H1 (cell line): ENCODE measurements at places on chromosomes 16 and 17. TPM values are rescaled to one million over a fixed set of nuclear protein-coding genes. Genes with fewer than 3 reads are reported as not detected.

DNA sequence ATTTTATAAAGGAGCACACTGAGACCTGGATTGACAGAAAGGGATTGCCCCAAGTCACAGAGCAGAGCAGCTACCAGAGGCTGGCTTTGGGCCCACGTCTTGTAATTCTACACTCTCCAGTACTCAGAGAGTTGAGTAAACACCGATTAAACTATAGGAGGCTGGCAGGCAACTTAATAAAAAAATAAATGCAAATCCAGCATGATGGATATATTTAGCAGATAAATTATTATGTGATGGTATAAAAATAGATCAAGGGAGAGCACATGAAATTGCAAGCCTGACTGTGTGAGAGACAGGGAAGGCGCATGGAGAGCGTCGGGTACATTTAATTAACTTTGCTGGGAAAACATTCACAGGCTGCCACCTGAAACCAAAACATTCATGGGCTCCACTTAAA lies 87.7 kb upstream of the CCL2 start:
- DNase-seq = no peak

Gene CHRNE
- 0.33 and 0.63 TPM in 2 replicates for polyA plus RNA-seq

DNA sequence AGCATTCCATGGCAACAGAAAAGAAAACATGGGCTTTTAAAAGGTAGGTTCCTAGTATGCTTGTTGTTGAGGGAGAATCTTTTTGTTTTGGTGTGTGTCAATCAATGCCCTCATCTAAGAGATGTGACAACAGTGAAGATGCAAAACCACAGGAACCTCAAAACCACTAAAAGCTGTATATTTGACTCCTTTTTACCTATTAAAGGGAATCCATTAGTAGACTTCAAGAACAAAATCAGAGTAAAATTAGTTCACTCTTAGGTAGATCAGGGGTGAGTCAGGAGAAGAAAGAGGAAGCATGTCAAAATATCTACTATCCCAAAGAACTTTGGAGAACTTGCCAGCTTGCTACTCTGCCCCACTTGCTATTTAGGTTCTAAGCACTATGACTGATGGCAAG lies 89.1 kb downstream of the CDK5R1 start:
- DNase-seq = no peak

Gene ITGAL
- 0.02 TPM in 1 of 2 replicates, not detected in the other for polyA plus RNA-seq

Gene PIRT
- polyA plus RNA-seq = 0.03 TPM in 1 of 2 replicates, not detected in the other
